ENCODE measurements at places on chromosomes 7 and 10.

DNA sequence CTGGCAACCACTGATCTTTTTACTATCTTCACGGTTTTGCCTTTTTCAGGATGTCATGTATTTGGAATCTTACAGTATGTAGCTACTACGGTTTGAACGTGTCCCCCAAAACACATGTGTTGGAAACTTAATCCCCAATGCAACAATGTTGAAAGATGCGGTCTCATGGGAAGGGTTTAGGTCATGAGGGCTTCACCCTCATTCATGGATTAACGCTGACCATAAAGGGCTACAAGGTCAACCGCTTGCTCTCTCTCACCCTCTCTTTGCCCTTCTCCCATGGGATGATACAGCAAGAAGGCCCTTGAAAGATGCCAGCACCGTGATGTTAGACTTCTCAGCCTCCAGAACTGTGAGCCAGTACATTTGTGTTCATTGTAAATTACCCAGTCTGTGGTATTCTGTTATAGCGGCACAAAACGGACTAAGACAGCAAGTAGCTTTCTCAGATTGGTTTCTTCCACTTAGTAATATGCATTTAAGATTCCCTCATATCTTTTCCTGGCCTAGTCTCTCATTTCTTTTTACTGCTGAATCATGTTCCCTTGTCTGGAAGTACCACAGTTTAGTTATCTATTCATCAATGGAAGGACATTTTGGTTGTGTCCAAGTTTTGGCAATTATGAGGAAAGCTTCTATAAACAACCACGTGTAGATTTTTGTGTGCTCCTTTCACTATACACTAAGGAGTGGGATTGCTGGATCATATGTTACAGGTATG is 3.0 kb upstream of the CRYGN start:
- no peak for DNase-seq

DNA sequence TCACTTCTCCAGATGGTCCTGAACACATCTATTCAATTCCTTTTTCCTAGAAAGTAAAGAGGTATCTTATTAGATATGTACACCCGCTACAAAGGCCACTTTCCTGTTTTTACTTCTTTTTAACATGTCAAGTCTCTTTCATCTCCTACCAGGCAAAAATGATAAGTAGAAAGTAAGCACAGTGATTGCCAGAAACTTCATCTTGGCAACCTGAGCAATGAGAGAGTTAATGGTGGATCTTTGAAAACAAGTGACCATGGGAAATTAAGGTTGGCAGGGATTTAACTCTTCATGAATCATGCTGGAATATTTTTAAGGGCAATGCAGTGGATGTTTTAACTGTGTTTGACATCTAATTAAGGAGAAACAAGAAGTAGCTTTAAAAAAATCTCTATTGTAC is 2.7 kb downstream of the SEMA3A start:
- no peak for DNase-seq

DNA sequence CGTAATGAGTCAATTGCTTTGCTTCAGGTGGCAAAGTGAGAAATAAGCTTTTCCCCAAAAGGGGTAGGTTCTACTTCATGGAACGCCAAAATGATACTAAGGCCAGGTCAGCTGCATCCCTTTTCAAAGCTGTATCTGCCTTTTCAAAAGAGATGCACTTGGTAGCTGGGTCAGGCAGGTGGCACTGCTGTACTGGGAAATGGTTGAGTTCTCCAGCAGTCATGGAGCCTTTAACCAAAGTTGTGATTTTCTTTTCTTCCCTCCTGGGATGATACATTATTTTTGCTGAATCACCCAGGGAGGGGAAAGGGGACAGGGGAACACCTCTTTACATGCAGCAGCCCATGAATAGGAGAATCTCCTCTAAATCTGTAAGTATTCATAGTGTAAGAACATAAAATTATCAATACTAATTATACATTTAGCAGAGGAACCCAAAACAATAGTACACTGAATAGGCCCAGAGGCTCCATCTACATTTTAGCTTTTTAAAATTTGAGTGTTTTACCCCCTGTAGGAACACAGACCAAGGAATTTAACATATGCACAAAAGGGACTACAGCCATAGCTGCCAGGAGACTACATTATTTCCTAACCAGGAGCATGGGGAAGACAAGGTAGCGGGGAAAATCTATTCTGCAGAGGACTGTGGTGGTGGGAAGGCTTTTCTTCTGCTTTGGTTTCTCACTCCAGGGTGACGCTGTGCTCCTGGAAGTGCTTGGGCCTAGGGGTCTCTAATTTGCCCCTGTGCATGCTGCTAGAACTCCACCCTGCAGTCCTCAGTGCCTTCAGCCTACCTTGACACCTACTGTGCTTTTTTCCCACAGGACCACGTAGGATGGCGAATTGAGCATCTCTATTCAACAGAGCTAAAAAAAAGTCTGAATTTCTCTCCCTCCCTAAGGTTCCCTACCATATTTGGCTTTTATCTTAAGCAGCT is 6.4 kb upstream of the GPR22 start:
- peak; percentile 18 for DNase-seq

- no peak for DNase-seq
Measured at GRCh38 chr10:70928140-70928539, 39.8 kb upstream of the PCBD1 start.

GRCh38 chr10:21500578-21500910 is 24.9 kb downstream of the SKIDA1 start:
- DNase-seq = no peak

GRCh38 chr10:18059826-18060559 is 80.2 kb upstream of the CACNB2 start:
- DNase-seq = no peak

DNA sequence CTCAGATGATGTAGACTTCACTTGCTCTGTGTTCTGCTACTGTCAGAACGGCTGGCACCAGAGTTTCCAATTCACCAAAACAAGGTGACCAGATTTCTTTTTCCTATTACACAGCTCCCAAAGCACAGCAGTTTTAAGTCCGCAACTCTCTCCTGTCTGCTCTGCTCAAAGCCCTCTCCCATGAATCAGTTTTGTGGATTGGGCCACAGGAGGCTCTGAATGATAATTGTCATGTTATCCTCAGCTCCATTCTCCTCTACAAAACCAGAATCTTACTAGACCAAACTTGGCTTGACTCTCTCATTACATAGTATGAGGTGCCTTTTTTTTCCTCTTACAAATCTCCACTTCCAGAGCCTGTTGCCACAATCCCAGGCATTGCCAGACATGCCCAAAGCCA is 223.5 kb downstream of the SNX13 start:
- DNase-seq = no peak

DNA sequence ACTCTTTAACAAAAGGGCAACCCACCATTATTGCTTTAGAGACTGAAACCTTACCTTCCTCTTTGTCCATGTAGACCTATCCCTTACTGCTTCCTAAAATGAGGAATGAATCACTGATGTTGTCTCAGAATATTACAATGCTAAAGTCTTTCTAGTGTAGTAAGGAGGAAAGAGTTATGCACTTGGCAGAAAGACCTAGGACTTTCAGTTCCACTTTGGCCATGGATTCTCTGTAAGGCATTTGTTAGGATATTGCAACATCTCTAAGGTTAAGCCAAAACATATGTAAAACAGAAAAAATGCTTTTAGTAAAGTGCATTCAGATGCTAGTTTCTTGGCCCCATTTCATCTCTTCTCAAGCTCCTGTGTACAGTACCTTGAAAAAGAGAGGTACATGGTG is 230.9 kb downstream of the PARD3 start:
- no peak for DNase-seq

DNA sequence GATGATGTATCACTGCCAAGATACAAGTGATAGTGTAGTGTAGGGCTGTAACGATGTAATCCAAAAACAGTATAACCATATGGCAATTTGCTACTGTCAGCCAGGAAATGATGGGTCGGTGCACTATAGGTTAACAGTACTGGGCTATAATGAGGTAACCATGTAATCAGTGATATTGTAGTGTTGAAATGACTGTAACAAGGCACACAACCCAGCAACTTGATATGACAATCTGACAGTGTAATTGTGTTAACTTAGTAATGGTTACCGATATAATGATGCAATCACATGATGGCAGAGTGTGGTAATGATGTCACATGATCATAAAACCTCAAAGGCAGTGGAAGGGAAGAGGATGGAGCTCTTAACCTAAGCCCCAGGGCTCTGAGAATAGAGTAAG is 73.8 kb upstream of the SLF2 start:
- no peak for DNase-seq

DNA sequence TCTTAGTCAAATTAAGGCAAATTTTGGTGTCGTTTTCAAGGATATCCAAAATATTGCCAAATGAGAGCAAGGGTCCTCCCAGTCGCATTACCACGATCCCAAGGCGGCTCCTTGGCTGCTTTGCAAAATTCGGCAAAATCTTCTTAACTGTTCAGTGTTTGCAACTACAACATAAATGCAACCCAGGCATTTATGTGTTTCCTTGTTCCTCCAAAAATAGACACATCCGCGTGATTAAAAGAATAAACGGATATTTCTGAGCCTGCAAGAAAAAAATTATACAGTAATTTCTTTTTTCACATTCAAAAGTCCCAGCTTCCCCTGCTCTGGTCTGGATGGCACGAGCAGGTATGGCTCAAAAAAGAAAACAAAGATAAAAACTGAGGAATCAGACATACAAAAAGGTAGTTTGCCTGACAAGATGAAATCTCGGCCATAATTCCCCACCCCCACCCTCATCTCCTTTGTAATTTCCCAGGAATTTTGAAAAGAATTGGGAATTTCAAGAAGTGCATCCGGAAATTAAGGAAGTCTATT is 6.0 kb downstream of the SKIDA1 start:
- DNase-seq = no peak

DNA sequence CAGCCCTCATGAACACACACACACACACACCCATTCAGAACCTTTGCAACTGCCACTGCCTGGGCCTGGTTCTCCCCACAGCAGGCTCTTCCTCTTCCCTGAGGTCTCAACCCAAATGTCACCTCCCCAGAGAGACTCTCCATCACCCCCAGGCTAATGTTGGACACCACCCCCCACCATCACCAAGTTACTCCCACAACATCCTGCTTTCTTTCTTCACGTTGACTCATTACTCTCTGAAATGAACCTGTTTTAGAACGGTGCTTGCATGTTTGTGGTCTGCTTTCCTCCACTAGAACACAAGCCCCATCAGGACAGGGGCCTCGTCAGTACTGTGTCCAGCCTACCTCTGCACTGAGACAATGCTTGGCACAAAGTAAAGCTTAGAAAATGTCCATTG is 16.0 kb downstream of the AFAP1L2 start:
- no peak for DNase-seq

GRCh38 chr10:31145986-31146385 is 114.3 kb upstream of the ZNF438 start:
- DNase-seq = no peak

- no peak for DNase-seq
Measured at GRCh38 chr7:45982132-45982531, 61.1 kb upstream of the IGFBP3 start.

DNA sequence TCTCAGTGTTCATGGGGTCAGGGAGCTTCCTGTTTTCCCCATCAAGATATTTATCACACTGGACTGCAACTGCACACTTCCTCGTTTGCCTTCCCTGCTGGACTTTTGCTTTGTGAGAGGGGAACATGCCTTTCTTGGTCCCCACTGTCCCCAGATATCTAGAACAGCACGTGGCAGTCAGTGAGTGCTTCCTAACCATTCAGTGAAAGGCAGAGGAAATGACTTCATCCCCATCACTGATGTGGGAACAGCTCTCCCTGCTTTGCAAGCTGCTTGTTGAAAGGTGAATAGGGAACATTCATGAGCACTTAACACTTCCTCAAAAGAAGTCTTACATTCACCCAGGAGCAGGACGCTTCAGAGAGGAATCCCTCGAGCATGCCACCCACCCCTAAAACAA is 135.4 kb downstream of the MYOF start:
- no peak for DNase-seq

DNA sequence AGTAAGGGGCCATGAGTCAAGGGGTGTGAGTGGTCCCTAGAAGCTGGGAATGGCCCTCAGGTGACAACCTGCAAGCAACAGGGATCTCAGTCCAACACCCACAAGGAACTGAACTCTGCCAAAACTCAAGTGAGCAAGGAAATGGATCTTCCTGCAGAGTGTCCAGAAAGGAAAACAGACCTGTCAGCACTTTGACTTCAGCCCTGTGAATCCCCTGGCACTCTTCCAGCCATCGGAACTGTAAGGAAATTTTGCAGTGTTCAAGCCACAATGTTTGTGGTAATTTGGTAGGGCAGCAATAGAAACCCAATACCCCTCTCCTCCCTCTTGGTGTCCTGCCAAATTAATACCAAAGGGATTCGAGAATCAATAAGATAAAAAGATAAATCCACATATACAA is 6.9 kb downstream of the LYZL1 start:
- no peak for DNase-seq

- no peak for DNase-seq
Measured at GRCh38 chr10:21516242-21517131, 9.0 kb downstream of the SKIDA1 start.

- DNase-seq = no peak
Measured at GRCh38 chr10:127906548-127907377, at the start of gene PTPRE. PTPRE (plus strand) TSS chr10:127907103; CDS start chr10:128040882, 133,779 bp downstream.

- DNase-seq = no peak
Measured at GRCh38 chr10:27100813-27101347, 586 bp upstream of the ANKRD26 start.
